Activated CD8-positive, alpha-beta T cell treated with anti-CD3 and anti-CD28 coated beads for 36 hours (primary cell): ENCODE measurements at places on chromosomes 6 and 20. TPM values are rescaled to one million over a fixed set of nuclear protein-coding genes. Genes with fewer than 3 reads are reported as not detected.
A peak's percentile ranks its signal among the peaks of the same experiment; 100 is the strongest.

OXT gene
- not detected for total RNA-seq

MRAP2 gene
- total RNA-seq = not detected

- H3K4me3 ChIP-seq = peak overlapping the region; percentile 1
- peak; percentile 66 for DNase-seq
- H3K36me3 ChIP-seq = peaks cover 4% of the 10 kb centered on the region
- peaks cover 88% of the 10 kb centered on the region for H3K4me1 ChIP-seq
Measured at GRCh38 chr6:111992851-111993250, 61.1 kb upstream of the CCN6 start.

TRIM40 gene
- not detected for total RNA-seq

DNA sequence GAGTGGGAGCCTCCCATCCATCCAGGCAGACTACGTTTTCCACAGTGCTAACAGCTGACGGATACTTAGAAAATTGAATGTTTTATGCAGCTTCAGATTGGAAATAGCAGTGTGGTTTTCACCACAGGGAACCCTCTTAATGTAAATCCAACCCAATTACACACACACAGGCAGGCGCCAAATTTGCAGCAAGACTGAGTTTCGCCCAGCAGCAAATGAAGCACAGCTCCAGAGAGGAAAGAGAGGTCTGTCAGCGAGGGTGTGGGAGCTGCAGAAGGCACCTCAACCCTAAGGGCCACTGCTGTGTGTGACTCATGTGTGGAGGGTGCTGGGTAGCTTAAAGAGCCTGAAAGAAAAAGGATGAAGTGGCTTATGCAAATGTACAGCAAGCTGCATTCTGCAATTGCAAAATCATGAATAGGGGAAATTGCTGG lies 365.7 kb downstream of the MAFB start:
- H3K4me1 ChIP-seq = no peaks in the 10 kb centered on the region
- no peak overlapping the region for H3K4me3 ChIP-seq
- H3K27ac ChIP-seq = no peak overlapping the region
- peaks cover 2% of the 10 kb centered on the region for H3K27me3 ChIP-seq
- no peak for DNase-seq
- no peaks in the 10 kb centered on the region for H3K36me3 ChIP-seq

- no peaks in the 10 kb centered on the region for H3K27me3 ChIP-seq
- H3K27ac ChIP-seq = no peak overlapping the region
- DNase-seq = no peak
- H3K4me3 ChIP-seq = no peak overlapping the region
- H3K36me3 ChIP-seq = no peaks in the 10 kb centered on the region
- H3K4me1 ChIP-seq = peaks cover 10% of the 10 kb centered on the region
Measured at GRCh38 chr6:25302677-25303128, 23.5 kb downstream of the CARMIL1 start.

LST1 gene
- 40.4 TPM for total RNA-seq

- H3K36me3 ChIP-seq = peaks cover 2% of the 10 kb centered on the region
- DNase-seq = peak; percentile 13
- H3K27me3 ChIP-seq = peaks cover 3% of the 10 kb centered on the region
- peak overlapping the region; percentile 51 for H3K4me3 ChIP-seq
- H3K4me1 ChIP-seq = peaks cover 35% of the 10 kb centered on the region
- peak overlapping the region; percentile 92 for H3K27ac ChIP-seq
Measured at GRCh38 chr6:11460001-11460668, 77.4 kb upstream of the TMEM170B start.

- no peaks in the 10 kb centered on the region for H3K36me3 ChIP-seq
- no peak overlapping the region for H3K27ac ChIP-seq
- no peak for DNase-seq
- H3K27me3 ChIP-seq = peaks cover 1% of the 10 kb centered on the region
- H3K4me1 ChIP-seq = no peaks in the 10 kb centered on the region
Measured at GRCh38 chr6:114327074-114327473, 15.7 kb downstream of the HS3ST5 start.

DUSP15 gene
- not detected for total RNA-seq

GRCh38 chr6:34196116-34196832 lies 40.4 kb upstream of the HMGA1 start:
- no peaks in the 10 kb centered on the region for H3K27me3 ChIP-seq
- peak overlapping the region; percentile 71 for H3K4me3 ChIP-seq
- H3K27ac ChIP-seq = peak overlapping the region; percentile 67
- peaks cover 10% of the 10 kb centered on the region for H3K4me1 ChIP-seq

DNA sequence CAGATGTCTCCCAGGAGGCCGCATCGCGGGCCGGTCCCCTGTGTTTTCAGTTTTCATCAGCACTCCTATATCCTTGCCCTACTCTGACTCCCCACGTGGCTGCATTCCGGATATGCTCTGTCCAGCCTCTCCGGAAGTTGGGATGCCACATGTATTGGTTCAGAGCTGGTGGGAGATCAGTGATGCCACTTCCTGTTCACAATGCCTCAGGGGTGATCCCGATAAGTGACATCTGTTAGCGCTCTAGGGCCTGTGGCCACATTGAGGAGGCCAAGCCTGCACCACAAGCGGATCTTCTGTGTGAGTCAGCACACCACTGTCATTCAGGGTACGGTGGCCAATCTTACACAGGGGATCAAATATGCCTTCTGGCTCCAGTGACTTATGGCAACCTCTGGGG lies 57.8 kb downstream of the PPP1R3G start:
- no peak for DNase-seq
- no peaks in the 10 kb centered on the region for H3K36me3 ChIP-seq
- no peaks in the 10 kb centered on the region for H3K4me1 ChIP-seq
- no peaks in the 10 kb centered on the region for H3K27me3 ChIP-seq
- H3K27ac ChIP-seq = no peak overlapping the region
- no peak overlapping the region for H3K4me3 ChIP-seq

CAGE1 gene
- 0.11 TPM for total RNA-seq

GRCh38 chr6:29537714-29538403 lies 21.7 kb downstream of the UBD start:
- peaks cover 3% of the 10 kb centered on the region for H3K27me3 ChIP-seq
- H3K27ac ChIP-seq = no peak overlapping the region
- H3K4me1 ChIP-seq = no peaks in the 10 kb centered on the region
- no peaks in the 10 kb centered on the region for H3K36me3 ChIP-seq

- DNase-seq = no peak
- no peak overlapping the region for H3K4me3 ChIP-seq
- H3K27ac ChIP-seq = no peak overlapping the region
- H3K27me3 ChIP-seq = peaks cover 15% of the 10 kb centered on the region
Measured at GRCh38 chr6:40011844-40012243, 77.6 kb upstream of the MOCS1 start.

- peaks cover 12% of the 10 kb centered on the region for H3K4me1 ChIP-seq
- no peak overlapping the region for H3K27ac ChIP-seq
- H3K36me3 ChIP-seq = peaks cover 51% of the 10 kb centered on the region
- peak; percentile 47 for DNase-seq
- H3K4me3 ChIP-seq = no peak overlapping the region
- H3K27me3 ChIP-seq = no peaks in the 10 kb centered on the region
Measured at GRCh38 chr6:160102956-160103824, 18.4 kb upstream of the SLC22A1 start.

DNA sequence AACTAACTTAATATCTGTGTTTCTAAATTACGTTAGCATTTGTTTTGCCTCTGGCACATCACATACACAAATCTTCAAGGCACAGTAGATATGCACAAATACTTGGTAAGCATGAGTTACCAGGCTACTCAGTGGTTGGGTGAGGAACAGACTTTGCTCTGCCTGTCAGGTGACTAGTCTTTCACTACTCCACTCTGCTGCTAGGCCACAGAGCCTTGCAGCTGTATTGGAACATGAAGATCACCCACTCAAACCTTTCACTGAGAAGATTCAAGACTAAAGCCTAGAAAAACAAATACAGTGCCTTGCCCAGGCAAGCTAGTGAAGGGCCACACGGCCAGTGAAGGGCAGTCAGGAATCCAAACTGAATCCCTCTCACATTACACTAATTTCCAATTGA lies 47.0 kb downstream of the DTNBP1 start:
- no peak overlapping the region for H3K4me3 ChIP-seq
- no peak for DNase-seq
- H3K27me3 ChIP-seq = no peaks in the 10 kb centered on the region
- peaks cover 28% of the 10 kb centered on the region for H3K4me1 ChIP-seq
- H3K27ac ChIP-seq = no peak overlapping the region
- peaks cover 25% of the 10 kb centered on the region for H3K36me3 ChIP-seq

BPIFB2 gene
- not detected for total RNA-seq

DNA sequence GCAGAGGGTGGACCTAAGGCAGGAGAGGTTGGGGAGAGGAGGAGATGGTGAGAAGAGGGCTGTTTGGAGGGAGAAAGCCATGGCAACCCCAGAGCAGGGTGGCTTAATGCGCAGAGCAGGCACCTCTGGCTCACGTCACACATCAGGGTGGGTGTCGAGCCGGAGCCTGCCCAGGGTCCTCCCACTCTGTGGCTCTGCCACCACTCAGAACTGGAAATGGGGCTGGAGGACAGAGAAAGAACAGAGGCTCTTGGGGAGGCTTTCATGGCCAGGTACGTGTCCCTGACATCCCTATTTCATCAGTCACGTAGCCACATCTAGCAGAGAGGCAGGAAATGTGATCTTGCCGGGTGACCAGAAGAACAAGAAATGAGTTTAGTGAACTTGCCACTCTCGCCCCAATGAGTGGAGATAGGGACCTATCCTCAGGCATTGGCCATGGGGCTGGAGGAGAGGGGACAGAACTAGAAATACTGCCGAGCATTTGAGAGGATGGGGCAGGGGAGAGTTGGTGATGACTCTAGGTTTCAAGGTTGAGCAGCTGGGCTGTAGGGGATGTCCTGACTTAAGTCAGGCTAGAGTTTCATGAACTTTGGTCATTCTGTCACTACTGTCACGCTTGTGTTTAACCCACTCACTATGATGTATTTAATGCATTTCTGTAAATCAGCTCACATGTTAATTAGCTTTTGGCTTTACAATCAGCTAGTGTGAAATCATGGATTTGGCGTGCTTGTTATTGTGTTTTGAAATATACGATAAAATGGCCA lies 52.7 kb downstream of the CDH26 start:
- no peak overlapping the region for H3K4me3 ChIP-seq
- peaks cover 26% of the 10 kb centered on the region for H3K4me1 ChIP-seq
- H3K27ac ChIP-seq = no peak overlapping the region
- peaks cover 5% of the 10 kb centered on the region for H3K27me3 ChIP-seq
- H3K36me3 ChIP-seq = no peaks in the 10 kb centered on the region

DNA sequence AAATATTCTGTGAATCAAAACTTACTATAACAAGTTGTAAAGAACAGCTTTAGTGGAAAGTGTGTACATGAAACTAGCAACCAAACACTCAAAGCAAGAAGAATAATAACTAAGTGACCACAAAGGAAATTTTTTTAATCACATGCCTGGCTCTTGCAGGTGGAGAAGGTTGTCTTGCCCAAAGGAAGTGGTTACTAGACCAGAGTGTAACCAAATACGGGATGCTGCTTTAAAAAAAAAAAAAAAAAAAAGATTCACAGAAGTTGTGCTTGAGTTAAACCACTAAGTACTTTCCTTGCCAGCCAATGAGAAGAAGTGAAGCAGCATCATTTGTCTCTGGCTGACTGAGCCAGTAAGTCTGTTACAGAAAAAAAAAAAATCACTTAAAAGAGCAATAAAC lies 19.1 kb upstream of the HLA-DQB1 start:
- no peaks in the 10 kb centered on the region for H3K36me3 ChIP-seq
- H3K4me3 ChIP-seq = peak overlapping the region; percentile 26
- peak overlapping the region; percentile 36 for H3K27ac ChIP-seq
- peak; percentile 34 for DNase-seq

GRCh38 chr6:135163440-135163738 lies 17.7 kb upstream of the MYB start:
- H3K36me3 ChIP-seq = no peaks in the 10 kb centered on the region
- H3K27ac ChIP-seq = peak overlapping the region; percentile 97
- peak; percentile 89 for DNase-seq

DNA sequence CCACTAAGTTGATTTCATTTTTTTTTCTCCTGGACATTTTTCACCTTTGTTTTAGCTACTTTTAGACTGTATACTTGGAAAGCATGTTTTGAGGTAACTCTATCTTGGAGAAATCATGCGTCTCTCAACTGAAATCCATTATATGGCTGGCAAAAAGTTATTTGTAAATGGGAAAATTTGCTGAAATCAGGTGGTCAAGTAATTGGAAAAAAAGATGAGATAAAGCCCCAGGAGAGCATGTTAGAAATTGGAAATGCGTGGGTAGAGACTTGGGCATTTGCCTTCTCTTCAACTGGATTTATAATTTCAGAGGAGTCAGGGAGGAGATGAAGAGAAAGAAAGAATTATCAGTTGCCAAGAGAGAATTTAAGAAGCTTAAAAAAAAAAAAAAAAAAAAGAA lies 217.1 kb upstream of the MAP3K7 start:
- no peak for DNase-seq
- no peak overlapping the region for H3K27ac ChIP-seq
- no peaks in the 10 kb centered on the region for H3K36me3 ChIP-seq
- no peaks in the 10 kb centered on the region for H3K4me1 ChIP-seq

GRCh38 chr6:87806099-87806498 lies 104.1 kb upstream of the AKIRIN2 start:
- DNase-seq = no peak
- peaks cover 9% of the 10 kb centered on the region for H3K27me3 ChIP-seq
- H3K27ac ChIP-seq = no peak overlapping the region
- no peak overlapping the region for H3K4me3 ChIP-seq
- H3K4me1 ChIP-seq = peaks cover 3% of the 10 kb centered on the region
- H3K36me3 ChIP-seq = no peaks in the 10 kb centered on the region

SRSF6 gene
- total RNA-seq = 114 TPM

GRCh38 chr20:47489448-47489872 lies 12.2 kb upstream of the NCOA3 start:
- DNase-seq = peak; percentile 68
- no peaks in the 10 kb centered on the region for H3K27me3 ChIP-seq
- no peak overlapping the region for H3K4me3 ChIP-seq
- H3K36me3 ChIP-seq = peaks cover 10% of the 10 kb centered on the region
- peak overlapping the region; percentile 100 for H3K27ac ChIP-seq

DNA sequence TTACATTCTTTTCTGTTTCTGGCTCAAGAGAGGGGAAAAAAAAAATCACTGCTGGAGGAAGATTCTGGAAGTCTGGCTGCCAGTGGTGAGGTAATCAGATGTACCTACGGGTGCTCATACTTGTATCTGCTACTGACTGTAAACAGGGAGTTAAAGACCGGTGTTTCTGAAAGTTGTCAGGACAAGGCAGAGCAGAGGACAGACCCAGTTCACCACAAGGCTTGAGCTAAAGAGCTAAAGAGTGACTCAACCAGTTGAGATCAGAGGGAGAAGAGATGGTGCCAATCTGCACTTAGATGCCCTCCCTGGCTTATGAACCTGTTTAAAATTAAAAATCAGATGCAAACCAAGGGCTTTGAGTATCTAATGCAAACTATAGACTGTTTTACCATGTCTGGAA lies 55.4 kb downstream of the CEP162 start:
- no peaks in the 10 kb centered on the region for H3K27me3 ChIP-seq
- no peak for DNase-seq
- H3K4me1 ChIP-seq = no peaks in the 10 kb centered on the region

GRCh38 chr6:142850679-142851423 lies 94.1 kb downstream of the HIVEP2 start:
- peak; percentile 68 for DNase-seq
- H3K4me3 ChIP-seq = peak overlapping the region; percentile 40
- H3K4me1 ChIP-seq = peaks cover 97% of the 10 kb centered on the region
- peak overlapping the region; percentile 93 for H3K27ac ChIP-seq
- no peaks in the 10 kb centered on the region for H3K27me3 ChIP-seq
- peaks cover 31% of the 10 kb centered on the region for H3K36me3 ChIP-seq

GSTA2 gene
- total RNA-seq = not detected
